Activated CD8-positive, alpha-beta T cell treated with anti-CD3 and anti-CD28 coated beads for 36 hours (primary cell): ENCODE measurements at places on chromosomes 2 and 18. TPM values are rescaled to one million over a fixed set of nuclear protein-coding genes. Genes with fewer than 3 reads are reported as not detected.
A peak's percentile ranks its signal among the peaks of the same experiment; 100 is the strongest.

Gene B3GNT7
- total RNA-seq = 0.29 TPM

Gene CCDC93
- 24.5 TPM for total RNA-seq

Gene CTLA4
- 30.7 TPM for total RNA-seq

GRCh38 chr2:112683550-112684414, 37.0 kb upstream of the NT5DC4 start:
- no peak overlapping the region for H3K4me3 ChIP-seq
- no peaks in the 10 kb centered on the region for H3K27me3 ChIP-seq
- no peak overlapping the region for H3K27ac ChIP-seq
- no peaks in the 10 kb centered on the region for H3K36me3 ChIP-seq
- DNase-seq = no peak

DNA sequence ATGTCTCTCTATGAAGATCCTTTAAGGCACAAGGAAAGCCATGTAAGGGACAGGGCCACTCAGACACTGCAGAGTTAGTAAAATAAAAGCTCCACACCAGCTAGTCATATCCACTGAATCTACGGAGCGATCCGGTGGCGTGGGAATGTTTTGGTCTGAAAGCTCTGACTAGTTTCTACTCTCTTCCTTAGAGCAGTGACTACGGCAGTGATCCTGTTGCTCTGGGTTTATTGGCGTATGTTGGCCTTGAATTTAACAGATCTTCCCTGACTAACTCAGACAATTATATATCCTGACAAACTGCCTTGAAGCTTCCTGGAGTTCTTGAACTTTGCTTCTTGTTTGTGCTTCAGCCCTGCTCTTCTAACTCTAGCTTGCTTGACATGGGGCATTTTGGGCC, 115.3 kb upstream of the FZD5 start:
- DNase-seq = no peak
- H3K27ac ChIP-seq = no peak overlapping the region
- H3K4me1 ChIP-seq = no peaks in the 10 kb centered on the region
- H3K4me3 ChIP-seq = no peak overlapping the region
- no peaks in the 10 kb centered on the region for H3K36me3 ChIP-seq

DNA sequence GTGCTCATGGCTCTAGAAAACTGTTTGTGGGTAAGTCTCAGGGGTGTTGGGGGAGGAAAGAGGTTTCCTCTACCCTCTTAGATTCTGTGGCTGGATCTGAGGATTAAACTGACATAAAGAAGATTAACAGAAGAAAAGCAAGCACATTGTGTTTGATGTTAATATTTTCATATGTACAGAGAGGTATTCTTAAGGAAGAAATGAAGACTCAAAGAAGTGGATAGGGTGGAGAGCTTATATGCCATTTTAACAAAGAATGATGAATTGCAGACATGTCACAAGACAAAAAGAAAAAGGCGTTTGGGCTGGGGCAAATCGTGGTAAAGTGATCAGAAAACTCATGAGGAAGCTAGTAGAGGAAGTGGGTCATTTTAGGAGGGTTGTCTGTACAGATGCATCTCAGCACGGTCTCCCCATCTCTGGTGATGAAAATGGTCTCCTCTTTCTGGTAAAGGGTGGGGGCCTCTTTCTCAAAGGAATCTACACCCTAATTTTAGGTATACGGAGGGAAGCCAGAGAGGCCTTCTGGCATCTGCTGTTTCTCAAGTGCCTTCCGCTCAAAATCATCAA, 17.8 kb downstream of the FAM110C start:
- peaks cover 27% of the 10 kb centered on the region for H3K4me1 ChIP-seq
- no peak overlapping the region for H3K4me3 ChIP-seq
- H3K27ac ChIP-seq = no peak overlapping the region
- DNase-seq = no peak
- H3K27me3 ChIP-seq = no peaks in the 10 kb centered on the region

DNA sequence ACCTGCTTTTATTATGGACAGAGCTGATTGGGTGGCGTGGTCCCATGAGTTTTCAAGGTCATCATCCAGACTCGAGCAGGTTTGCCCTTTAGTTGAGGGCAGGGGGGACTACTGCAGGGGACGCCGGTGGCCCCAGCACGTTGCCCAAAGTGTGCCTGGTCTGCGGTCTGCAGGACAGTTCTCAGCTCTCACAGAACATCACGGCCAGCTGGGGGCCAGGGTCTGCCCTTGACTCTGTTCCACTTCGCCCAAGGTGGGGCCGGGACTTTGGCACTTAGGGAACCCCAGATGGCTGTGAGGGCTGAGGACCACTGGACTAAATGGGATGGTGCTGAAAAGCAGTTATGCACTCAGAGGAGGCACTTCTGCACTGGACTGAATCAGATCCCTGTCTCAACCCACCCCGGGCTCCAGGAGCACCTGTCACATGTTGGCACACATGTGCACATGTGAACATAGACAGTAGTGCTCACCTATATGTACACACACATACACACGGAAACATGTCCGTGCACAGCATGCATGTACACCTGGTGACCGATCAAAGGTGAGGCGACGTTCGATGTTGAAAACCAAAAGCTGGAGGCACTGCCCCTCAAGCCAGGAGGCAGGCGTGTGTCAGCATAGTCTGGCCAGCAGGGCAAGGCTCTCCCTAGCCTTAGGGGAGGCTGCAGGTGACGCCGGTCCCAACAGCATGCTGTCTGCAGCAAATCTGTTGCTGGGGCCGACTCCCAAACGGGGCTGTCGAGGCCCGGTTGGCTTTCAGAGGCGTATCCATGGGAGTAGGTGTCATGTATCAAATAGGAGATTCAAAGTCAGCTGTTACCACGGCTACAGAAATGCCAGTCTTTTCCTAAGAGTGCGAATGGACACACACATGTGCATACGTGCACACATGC, 10.2 kb downstream of the ANO7 start:
- H3K27me3 ChIP-seq = no peaks in the 10 kb centered on the region
- H3K27ac ChIP-seq = no peak overlapping the region
- no peaks in the 10 kb centered on the region for H3K36me3 ChIP-seq
- H3K4me3 ChIP-seq = no peak overlapping the region
- H3K4me1 ChIP-seq = no peaks in the 10 kb centered on the region
- no peak for DNase-seq

GRCh38 chr2:60070736-60071489, 482.5 kb downstream of the BCL11A start:
- H3K36me3 ChIP-seq = no peaks in the 10 kb centered on the region
- DNase-seq = no peak

DNA sequence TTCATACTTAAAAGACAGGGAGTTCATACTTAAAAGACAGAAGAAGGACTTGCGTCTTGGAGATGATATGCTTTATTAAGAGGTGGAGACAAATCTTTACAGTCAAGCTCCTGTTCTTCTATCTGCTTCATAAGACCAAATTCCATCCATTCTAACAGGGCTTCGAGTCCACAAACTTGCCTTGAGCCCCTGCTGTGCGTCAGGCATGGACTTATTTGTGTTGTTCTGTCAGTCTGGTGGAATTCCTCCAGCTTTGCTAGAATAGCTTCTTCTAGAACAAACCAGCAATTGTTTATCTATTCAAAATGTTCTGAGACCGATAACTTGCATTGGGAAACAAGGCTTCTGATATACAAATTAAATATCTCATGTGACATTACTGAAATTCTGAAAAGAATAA, 73.9 kb upstream of the SOX11 start:
- H3K4me1 ChIP-seq = no peaks in the 10 kb centered on the region
- no peaks in the 10 kb centered on the region for H3K27me3 ChIP-seq
- DNase-seq = no peak
- no peak overlapping the region for H3K4me3 ChIP-seq

DNA sequence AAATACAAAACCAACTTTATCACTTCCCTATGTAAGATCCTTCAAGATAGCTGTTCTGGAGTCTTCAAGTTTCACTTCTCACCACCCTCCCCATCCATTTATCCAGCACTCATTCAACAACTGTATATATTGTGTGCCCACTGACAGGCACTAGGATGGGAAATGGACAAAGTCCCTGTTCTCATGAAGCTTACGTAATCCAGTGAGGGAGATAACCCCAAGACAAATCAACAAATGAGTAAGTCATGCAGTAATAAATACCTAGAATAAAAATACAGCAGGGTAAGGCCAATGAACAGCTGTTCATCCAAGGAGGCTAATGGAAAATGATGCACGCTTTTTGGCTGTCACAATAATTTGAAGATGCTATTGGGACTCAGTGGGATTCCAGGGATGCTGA, 133.8 kb downstream of the MEMO1 start:
- no peaks in the 10 kb centered on the region for H3K4me1 ChIP-seq
- no peak overlapping the region for H3K27ac ChIP-seq
- no peaks in the 10 kb centered on the region for H3K27me3 ChIP-seq
- no peak overlapping the region for H3K4me3 ChIP-seq

DNA sequence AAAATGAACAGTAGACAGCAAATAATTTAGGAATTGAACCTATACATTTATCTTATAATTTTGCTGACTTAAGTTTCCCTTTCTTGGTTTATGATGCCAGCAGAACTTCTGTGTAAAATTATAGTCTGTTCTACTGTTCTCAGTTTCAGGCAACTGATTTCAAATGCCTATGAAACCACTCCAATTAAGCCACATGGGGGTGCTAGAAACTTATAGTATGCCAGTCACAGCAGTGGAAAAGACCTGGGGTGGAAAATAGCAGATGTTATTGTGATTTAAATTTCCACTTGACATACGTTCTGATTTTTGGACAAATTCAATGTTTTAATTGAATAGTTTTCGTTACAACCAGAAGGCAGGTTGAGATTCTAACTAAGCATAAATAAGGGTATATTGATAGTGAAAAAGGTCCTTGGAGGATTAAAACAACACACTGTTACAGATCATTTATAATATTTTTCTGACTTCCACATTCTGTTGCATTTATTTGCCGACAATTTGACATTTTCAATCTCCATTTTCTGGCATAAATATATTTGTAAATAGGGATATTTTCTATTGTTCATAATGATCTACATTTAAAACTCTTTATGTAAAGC, 61.4 kb downstream of the CPS1 start:
- DNase-seq = peak; percentile 9
- H3K27ac ChIP-seq = no peak overlapping the region
- no peaks in the 10 kb centered on the region for H3K27me3 ChIP-seq
- H3K36me3 ChIP-seq = no peaks in the 10 kb centered on the region

- H3K36me3 ChIP-seq = no peaks in the 10 kb centered on the region
- no peaks in the 10 kb centered on the region for H3K4me1 ChIP-seq
- H3K27me3 ChIP-seq = no peaks in the 10 kb centered on the region
- no peak for DNase-seq
- H3K4me3 ChIP-seq = no peak overlapping the region
Measured at GRCh38 chr2:166775176-166775575, 113.1 kb upstream of the XIRP2 start.

GRCh38 chr2:151853070-151853758, 25.0 kb upstream of the ARL5A start:
- H3K27ac ChIP-seq = no peak overlapping the region
- H3K4me3 ChIP-seq = no peak overlapping the region
- DNase-seq = no peak

- H3K27me3 ChIP-seq = no peaks in the 10 kb centered on the region
- H3K4me3 ChIP-seq = no peak overlapping the region
- H3K27ac ChIP-seq = no peak overlapping the region
- no peak for DNase-seq
Measured at GRCh38 chr18:22335731-22336198, 82.0 kb downstream of the CTAGE1 start.

DNA sequence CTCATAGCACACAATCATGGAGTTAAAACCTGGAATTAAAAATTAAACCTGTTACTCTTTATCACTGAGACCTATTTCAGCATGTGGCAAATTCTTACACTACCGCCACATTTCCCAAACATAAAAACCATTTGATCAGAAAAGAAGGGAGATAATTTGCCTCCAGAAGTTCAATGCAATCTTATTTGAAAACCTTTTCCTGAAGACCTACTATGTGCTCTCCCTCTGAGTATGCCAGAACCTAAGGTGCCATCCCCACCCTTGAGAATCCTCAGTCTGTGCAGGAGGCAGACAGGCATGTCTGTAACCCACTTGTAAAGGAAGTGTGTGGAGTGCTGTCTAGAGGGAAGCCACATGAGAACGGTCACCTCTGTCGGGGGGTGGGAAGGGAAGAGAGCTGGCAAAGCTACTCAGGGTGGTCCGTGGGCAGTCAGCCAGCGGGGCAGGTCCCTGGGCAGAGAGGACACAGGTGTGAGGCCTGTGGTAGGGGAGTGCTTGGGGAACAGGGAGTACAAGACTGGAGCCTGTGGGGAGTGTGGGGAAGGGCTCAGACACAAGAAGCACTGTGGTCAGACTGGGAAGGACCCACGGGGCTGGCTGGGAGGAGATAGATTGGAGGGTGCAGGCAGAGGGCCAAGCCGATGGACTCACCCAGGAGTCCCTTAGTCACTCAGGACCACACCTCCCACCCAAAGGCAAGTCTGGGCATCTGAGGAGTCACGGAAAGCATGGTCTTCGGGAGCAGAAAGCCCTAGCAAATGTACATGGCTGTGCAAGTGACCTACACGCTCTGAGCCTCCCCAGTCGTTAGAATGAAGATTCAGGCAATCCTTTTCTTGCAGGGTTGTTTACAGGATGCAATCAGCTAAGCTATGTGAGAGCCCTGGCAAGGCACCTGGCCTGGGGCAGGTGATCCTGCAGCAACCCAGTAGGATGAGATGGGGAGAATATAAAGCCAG, 22.8 kb downstream of the CRACDL start:
- peaks cover 30% of the 10 kb centered on the region for H3K27me3 ChIP-seq
- H3K4me3 ChIP-seq = no peak overlapping the region
- peaks cover 45% of the 10 kb centered on the region for H3K4me1 ChIP-seq
- no peaks in the 10 kb centered on the region for H3K36me3 ChIP-seq
